Stomach (tissue), 19 donors: ENCODE measurements at places on chromosomes 4 and X. TPM values are rescaled to one million over a fixed set of nuclear protein-coding genes. Genes with fewer than 3 reads are reported as not detected.

The C4orf51 gene
- not detected for total RNA-seq

The AFM gene
- not detected for total RNA-seq

The GAGE2A gene
- total RNA-seq, result not detected

The PABPC4L gene
- total RNA-seq, result 1.8 TPM

The TMSB15A gene
- total RNA-seq, result not detected

The C4orf50 gene
- 0.55 TPM for total RNA-seq

The PPP4R3C gene
- not detected for total RNA-seq

The STATH gene
- not detected for total RNA-seq

The LUZP4 gene
- total RNA-seq, result not detected

The TLR6 gene
- total RNA-seq, result not detected

The BBS12 gene
- total RNA-seq, result 4.5 TPM

The UGT2B17 gene
- not detected for total RNA-seq

The PPP2R2C gene
- total RNA-seq, result 1.5 TPM

The SCD5 gene
- total RNA-seq, result 16.9 TPM

The HAND2 gene
- 234 TPM for total RNA-seq

The CLDN34 gene
- total RNA-seq, result not detected

DNA sequence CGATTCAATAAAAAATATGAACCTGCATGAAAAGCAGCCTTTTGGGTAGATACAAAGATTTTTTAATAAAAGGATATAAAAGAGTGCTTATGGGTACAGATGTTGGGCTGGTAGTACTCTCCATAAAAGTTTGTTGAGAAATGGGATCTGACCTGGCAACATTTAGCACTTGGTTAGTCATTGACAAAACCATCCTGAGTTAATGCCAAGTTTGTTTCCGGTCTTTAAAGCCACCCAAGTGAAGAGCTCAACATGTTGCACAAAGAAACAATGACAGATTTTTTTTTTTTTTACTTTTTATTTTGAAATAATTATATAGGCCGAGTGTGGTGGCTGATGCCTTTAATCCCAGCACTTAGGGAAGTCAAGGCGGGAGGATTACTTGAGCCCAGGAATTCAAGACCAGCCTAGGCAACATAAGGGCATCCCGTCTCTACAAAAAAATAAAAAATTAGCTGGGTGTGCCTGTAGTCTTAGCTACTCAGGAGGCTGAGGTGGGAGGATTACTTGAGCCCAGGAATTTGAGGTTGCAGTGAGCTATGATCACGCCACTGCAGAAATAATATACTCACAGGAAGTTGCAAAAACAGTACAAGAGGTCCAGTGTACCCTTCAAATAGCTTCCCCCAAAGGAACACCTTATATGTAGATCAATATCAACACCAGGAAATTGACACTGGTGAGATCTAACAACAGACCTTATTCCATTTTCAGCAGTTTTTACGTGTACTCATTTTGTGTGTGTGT lies 16.6 kb downstream of the CHST7 start:
- H3K4me1 ChIP-seq, result no peaks in the 10 kb centered on the region
- no peaks in the 10 kb centered on the region for H3K27me3 ChIP-seq
- H3K4me3 ChIP-seq, result no peak overlapping the region

GRCh38 chrX:115324194-115324593 lies 34.7 kb downstream of the LUZP4 start:
- H3K4me1 ChIP-seq, result peaks cover 5% of the 10 kb centered on the region
- no peaks in the 10 kb centered on the region for H3K27me3 ChIP-seq
- H3K4me3 ChIP-seq, result no peak overlapping the region
- DNase-seq, result peak; percentile 52
- H3K27ac ChIP-seq, result no peak overlapping the region

DNA sequence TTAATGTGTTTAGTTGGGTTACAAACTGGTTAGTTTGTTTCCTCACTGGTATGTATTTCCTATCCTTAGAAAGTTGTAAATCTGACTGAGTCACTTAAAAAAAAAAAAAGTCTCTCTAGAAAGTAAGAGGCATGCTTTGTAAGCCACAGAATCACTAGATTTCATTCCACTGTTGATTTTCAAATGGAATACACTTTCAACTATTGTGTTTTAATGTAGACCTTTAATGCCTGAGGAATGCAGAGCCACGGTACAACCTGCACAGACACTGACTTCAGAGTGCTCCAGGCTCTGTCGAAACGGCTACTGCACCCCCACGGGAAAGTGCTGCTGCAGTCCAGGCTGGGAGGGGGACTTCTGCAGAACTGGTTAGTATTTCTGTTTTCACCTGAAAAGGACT lies 88.6 kb downstream of the HHIP start:
- no peaks in the 10 kb centered on the region for H3K4me1 ChIP-seq
- no peak overlapping the region for H3K27ac ChIP-seq

DNA sequence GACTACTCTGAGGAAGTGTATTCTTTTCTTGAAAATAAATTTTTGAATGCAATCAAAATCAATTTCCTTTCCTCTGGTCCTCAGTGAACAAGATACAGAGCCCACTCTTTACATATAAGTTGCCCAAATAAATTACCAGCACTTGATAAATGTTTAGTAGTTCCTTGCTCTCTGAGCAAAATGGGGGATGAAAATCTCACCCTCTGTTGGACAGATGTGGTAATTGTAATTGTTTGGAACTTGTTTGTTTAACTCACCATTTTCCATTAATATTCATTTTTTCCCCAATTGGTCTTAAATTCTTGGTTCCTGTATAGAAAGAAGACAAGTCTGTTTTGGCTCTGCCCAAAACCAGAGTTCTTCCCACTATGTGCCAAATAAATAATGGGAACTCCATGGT lies 146.3 kb downstream of the LDB2 start:
- no peaks in the 10 kb centered on the region for H3K27me3 ChIP-seq
- no peak overlapping the region for H3K4me3 ChIP-seq
- no peak for DNase-seq
- no peaks in the 10 kb centered on the region for H3K36me3 ChIP-seq
- H3K4me1 ChIP-seq, result no peaks in the 10 kb centered on the region

DNA sequence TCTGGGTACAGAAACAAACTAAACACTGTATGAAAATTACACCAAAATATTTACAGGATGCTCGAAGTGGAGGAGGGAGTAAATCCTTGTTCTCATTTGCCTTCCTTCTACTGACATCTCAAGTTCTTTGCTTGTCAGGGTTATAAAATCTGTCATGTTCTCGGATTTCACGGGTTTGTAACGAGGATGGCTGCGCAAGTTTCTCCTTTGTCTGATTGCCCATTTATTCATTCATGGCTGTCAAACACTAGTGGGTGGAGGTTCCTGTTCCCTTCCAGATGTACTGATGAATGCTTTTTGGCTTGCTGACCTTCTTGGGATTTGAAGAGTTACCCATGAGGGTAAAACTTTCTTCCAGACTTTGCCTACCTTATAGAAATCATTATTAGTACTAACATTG lies 206.9 kb downstream of the SPCS3 start:
- DNase-seq, result no peak
- no peak overlapping the region for H3K4me3 ChIP-seq
- no peak overlapping the region for H3K27ac ChIP-seq
- no peaks in the 10 kb centered on the region for H3K27me3 ChIP-seq
- no peaks in the 10 kb centered on the region for H3K36me3 ChIP-seq
- H3K4me1 ChIP-seq, result no peaks in the 10 kb centered on the region

GRCh38 chr4:112110059-112110425 lies 35.2 kb upstream of the FAM241A start:
- no peaks in the 10 kb centered on the region for H3K36me3 ChIP-seq
- no peak overlapping the region for H3K4me3 ChIP-seq
- peak overlapping the region; percentile 69 for H3K27ac ChIP-seq
- H3K4me1 ChIP-seq, result peaks cover 43% of the 10 kb centered on the region

DNA sequence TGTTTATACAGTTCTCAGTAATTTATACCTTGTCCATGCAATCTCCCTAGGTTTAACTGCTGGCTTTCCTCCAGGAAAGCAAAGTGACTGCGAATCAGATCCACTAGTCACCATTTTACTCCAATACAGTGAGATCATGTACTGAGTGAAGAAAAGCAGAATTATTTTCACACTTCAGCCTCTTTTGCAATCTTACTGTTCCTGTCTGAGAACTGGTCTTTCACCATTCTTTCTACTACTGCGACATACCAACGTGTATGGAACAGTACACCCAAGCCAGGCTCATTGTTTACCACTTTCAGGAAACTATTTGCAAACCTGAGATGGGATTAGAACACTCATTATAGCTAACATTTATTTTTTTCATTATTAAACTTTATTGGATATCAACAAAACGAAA lies 8.0 kb upstream of the MSL3 start:
- H3K4me3 ChIP-seq, result no peak overlapping the region
- no peaks in the 10 kb centered on the region for H3K4me1 ChIP-seq
- H3K27ac ChIP-seq, result no peak overlapping the region
- no peak for DNase-seq
- H3K27me3 ChIP-seq, result no peaks in the 10 kb centered on the region
- no peaks in the 10 kb centered on the region for H3K36me3 ChIP-seq

- no peaks in the 10 kb centered on the region for H3K36me3 ChIP-seq
- DNase-seq, result peak; percentile 17
- H3K4me1 ChIP-seq, result no peaks in the 10 kb centered on the region
Measured at GRCh38 chrX:11080741-11081305, 30.3 kb upstream of the HCCS start.

- H3K36me3 ChIP-seq, result no peaks in the 10 kb centered on the region
- no peak overlapping the region for H3K27ac ChIP-seq
Measured at GRCh38 chrX:32896088-32896487, 315.3 kb downstream of the DMD start.

- H3K27me3 ChIP-seq, result no peaks in the 10 kb centered on the region
- H3K4me1 ChIP-seq, result no peaks in the 10 kb centered on the region
- no peak overlapping the region for H3K27ac ChIP-seq
- H3K36me3 ChIP-seq, result no peaks in the 10 kb centered on the region
- H3K4me3 ChIP-seq, result no peak overlapping the region
- no peak for DNase-seq
Measured at GRCh38 chr4:65924843-65925242, 254.6 kb upstream of the EPHA5 start.

- no peak overlapping the region for H3K4me3 ChIP-seq
- H3K4me1 ChIP-seq, result no peaks in the 10 kb centered on the region
Measured at GRCh38 chr4:113844369-113844768, 82.8 kb upstream of the CAMK2D start.

GRCh38 chr4:57182132-57182874 lies 72.1 kb upstream of the IGFBP7 start:
- H3K36me3 ChIP-seq, result no peaks in the 10 kb centered on the region
- H3K4me1 ChIP-seq, result no peaks in the 10 kb centered on the region
- DNase-seq, result no peak
- H3K27me3 ChIP-seq, result no peaks in the 10 kb centered on the region
- no peak overlapping the region for H3K4me3 ChIP-seq
- H3K27ac ChIP-seq, result no peak overlapping the region

GRCh38 chr4:53040851-53041250 lies 178.7 kb downstream of the RASL11B start:
- no peak overlapping the region for H3K27ac ChIP-seq
- no peaks in the 10 kb centered on the region for H3K27me3 ChIP-seq
- no peak overlapping the region for H3K4me3 ChIP-seq
- no peaks in the 10 kb centered on the region for H3K36me3 ChIP-seq
- DNase-seq, result no peak

DNA sequence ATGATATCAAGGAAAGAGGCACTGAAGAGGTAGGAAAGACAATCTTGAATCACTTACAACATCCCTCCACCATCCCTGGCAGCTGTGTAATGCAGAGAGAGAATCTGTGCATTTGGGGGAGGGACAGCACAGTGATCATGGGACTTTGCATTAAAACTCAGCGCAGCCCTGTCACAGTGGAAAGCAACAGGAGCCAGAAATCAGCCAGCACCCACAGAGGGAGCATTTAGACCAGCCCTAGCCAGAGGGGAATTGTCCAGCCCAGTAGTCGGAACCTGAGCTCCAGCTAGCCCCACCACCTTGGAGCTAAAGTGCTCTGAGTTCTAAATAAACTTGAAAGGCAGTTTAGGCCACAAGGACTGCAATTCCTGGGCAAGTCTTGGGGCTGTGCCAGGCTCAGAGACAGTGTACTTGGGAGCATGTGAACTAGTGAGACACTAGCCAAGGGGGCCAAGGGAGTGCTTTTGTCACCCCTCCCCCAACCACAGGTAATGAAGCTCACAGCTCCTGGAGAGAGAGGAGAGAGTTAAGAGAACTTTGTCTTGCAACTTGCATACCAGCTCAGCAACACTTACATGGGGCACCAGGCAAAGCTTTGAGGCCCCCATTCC lies 83.9 kb upstream of the FAM241A start:
- H3K4me1 ChIP-seq, result no peaks in the 10 kb centered on the region
- no peaks in the 10 kb centered on the region for H3K27me3 ChIP-seq
- no peaks in the 10 kb centered on the region for H3K36me3 ChIP-seq

GRCh38 chr4:42865572-42866189 lies 26.8 kb upstream of the GRXCR1 start:
- H3K27me3 ChIP-seq, result no peaks in the 10 kb centered on the region
- no peak overlapping the region for H3K27ac ChIP-seq
- DNase-seq, result peak; percentile 74
- H3K36me3 ChIP-seq, result no peaks in the 10 kb centered on the region
- H3K4me3 ChIP-seq, result no peak overlapping the region

GRCh38 chr4:38677441-38677840 lies 13.4 kb downstream of the KLF3 start:
- no peak overlapping the region for H3K4me3 ChIP-seq
- H3K27me3 ChIP-seq, result no peaks in the 10 kb centered on the region
- no peak overlapping the region for H3K27ac ChIP-seq
- peaks cover 33% of the 10 kb centered on the region for H3K36me3 ChIP-seq

DNA sequence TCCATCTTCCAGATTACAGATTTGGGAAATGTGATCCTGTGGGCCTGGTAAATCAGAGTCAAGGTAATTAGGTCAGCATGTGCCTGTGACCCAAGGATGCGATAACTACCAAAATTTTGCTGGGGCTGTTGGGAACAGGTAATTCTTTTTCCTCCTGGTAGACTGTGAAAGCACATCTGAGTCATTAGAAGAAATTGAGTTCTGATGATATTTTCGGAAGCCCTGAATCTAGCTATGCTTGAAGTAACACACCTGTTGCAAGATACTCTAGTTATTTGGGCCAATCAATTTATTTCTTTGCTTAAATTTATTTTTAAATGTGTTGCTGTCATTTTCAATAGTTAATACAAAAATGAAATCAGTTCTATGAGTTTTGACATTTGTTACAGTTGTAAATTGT lies 903.6 kb downstream of the RPA4 start:
- no peaks in the 10 kb centered on the region for H3K4me1 ChIP-seq
- no peaks in the 10 kb centered on the region for H3K36me3 ChIP-seq
- no peak for DNase-seq
- no peaks in the 10 kb centered on the region for H3K27me3 ChIP-seq

DNA sequence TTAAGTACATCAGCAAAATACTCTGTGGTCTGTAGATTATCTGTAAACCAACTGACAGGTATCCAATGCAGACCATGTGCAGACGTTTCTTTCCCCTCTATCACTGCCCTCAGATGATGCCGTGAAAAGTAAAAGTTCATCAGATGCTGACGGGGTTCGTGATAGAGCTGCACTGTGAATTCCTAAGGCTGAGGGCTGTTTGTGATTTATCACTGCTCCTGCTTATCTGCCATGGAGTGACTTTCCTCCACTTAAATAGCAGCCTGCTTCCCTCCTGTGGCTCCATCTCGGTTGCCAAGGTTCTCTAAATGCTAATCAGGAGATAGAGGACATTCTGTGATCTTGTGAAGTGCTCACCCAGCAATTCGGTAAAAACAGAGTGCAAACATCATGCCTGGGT lies 89.3 kb upstream of the SRD5A3 start:
- DNase-seq, result no peak
- no peak overlapping the region for H3K27ac ChIP-seq
- H3K36me3 ChIP-seq, result no peaks in the 10 kb centered on the region
- no peaks in the 10 kb centered on the region for H3K27me3 ChIP-seq
